ENCODE measurements at places on chromosomes 2 and 18.

DNA sequence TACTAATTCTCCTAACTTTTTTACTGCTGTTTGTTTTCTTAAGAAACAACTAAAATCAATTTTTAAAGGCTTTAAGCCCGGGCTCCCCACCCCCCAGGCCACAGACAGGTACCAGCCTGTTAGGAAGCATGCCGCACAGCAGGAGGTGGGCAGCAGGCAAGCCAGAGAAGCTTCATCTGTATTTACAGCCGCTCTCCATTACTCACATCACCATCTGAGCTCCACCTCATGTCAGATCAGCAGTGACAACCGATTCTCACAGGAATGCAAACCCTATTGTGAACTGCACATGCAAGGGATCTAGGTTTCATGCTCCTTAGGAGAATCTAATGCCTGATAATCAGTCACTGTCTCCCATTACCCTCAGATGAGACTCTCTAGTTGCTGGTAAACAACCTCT is 517.0 kb downstream of the NRXN1 start:
- no peak for DNase-seq

GRCh38 chr18:76860411-76860810 is 38.1 kb downstream of the ZNF236 start:
- DNase-seq: no peak

DNA sequence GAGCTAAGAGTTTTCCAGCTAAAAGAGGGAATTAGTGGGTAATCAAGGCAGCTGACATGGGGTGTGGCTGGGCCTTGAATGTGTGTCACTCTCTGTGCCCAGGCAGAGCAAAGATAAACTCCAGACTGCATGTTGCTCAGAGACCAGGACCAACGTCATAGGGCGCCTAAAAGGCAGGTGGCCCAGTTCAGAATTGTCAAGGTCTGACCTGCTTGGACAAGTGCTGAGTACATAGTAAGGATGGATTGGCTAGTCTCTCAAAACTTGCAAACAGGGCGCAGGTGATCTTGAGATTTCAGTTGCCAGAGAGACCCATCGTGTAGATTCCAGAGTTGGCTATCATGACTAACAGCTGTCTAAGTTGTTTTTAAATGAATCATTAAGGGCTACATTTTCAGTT is 19.0 kb downstream of the CLUL1 start:
- no peak for DNase-seq

DNA sequence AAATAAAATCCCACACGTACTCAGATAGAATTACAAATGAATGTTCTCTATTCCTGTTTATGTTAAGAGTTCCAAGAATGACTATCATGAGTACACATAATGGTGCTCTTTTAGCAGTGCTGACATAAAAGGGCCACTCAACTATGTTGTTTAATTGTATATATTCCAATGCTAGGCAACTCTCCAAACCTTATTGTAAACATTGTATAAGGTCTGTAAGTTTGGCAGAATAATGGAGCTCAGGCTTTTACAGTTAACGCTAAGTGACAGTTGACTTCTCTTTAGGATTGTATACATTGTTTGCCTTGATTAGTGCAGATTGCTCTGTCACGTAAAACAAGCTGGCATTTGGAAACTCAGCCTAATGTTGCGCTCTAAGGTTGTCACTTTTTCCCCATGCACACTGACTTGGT is 20.8 kb downstream of the RBMS1 start:
- DNase-seq: no peak

GRCh38 chr2:49940626-49941025 is 786.3 kb upstream of the FSHR start:
- DNase-seq: no peak

GRCh38 chr2:16135196-16135912 is 195.0 kb downstream of the MYCN start:
- DNase-seq: no peak

DNA sequence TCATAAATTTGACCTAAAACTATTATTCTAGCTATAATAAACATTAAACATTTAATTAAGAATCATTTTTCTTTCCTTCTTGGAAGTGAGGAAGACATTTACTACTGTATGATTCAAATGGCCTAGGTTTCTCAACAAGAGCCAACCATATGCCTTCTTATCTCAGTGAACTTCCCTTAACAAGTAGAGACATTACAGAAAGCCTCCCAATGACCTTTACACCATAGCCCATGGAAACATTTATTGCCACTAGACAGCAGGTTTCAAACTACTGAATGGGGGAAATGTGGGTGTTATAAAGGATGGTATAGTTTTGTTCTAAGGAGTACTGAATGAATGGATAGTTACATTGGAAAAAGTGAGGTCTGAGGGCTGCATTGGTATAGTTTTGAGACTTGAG is 349.4 kb upstream of the SPRED2 start:
- DNase-seq: no peak

- no peak for DNase-seq
Measured at GRCh38 chr2:53559302-53559966, 208.2 kb upstream of the CHAC2 start.

DNA sequence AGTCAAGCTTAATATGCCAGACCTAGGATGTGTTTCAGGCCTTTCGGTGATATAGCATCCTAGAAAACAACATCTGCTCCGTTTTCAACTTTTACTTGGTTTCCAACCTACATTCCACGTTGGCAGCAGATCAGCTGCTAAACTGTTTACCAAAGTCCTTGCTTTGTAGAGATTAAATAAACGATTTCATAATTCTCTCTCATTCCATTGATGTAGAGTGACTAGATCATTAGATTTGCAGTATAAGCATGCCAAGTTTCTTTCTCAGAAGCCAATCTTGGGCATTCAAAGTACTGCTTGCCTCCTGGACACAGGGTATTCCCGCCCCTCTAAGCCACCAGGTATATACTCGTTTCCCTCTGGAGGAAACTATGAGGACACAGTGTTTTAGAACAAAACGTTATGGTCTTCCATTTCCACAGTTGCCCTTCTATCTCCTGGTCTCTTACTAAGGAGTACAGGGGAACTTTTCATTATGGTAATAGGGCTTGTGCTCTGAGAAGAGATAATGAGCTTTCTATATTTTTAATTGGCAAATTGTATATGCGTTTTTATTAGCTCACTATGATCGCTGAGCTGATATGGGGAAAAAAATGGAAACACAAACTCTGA is 10.5 kb upstream of the INSIG2 start:
- DNase-seq: no peak

DNA sequence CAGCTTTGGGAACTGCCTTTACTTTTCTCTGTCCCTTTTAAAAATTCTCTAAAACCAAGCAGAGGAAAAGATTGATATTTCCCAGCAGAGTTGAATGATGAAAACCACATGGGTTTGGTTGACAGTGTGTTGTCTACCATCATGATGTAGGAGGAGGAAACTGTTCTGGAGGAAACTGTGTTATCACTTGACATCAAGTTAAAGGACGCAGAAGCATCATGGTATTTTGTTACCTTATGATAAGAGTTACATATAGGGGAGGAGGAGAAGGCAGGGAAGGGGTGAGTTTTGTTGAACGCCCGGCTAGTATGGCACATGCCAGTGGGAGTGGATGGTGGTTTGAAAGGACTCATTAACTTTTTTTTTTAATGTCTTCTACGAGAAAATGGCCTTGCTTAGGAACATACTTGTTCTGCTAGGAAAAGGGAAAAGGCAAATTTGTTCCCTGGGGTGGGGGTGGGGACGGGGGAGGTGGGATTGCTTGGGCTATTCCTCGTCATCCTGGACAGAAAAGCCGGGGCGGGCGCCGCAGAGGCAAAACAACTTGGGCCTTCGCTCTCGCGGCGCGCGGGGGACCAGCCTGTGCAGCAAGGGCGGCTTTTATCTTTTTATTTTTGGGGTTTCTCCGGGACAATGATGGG is 766 bp downstream of the TMEM17 start:
- DNase-seq: no peak

- no peak for DNase-seq
Measured at GRCh38 chr18:75474332-75474731, 46.8 kb upstream of the SMIM21 start.

DNA sequence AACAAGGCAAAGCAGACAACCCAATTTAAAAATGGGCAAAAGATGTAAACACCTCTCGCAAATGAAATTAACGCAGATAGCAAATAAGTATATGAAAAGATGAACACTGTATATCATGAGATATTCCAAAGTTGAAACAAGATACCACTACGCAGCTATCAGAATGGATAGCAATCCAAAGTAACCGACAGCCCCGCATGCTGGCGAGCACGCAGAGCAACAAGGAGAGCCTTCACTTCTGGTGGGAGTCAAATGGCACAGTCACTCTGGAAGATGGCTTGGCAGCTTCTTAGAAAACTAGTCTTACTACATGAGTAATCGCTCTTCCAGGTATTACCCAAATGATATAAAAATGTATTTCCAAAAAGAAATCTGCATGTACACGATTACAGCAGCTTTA is 1.4 kb downstream of the NDUFA10 start:
- DNase-seq: no peak

DNA sequence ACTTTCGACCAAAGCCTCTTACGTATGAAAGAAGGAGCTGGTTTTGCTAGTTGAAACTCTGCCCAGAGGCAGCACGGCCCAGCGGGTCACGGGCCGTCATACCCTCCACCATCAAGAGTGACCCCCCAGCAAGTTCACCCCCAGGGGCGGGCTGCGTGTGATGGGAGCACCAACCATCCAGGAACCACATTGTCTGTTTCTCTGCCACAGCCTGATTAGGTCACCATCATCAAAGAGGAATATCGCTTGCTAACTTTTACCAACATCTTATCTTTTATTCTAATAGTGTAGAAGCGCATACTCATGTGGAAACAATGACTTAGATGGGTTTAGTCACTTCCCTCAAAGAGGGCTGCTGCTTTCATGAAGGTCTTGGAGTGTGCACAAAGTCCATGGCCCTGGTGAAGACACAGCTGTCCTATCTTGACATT is 116.6 kb upstream of the SMIM21 start:
- DNase-seq: no peak

GRCh38 chr2:824524-824923 is 126.1 kb upstream of the SNTG2 start:
- no peak for DNase-seq

GRCh38 chr2:1968988-1969700 is 224.8 kb upstream of the PXDN start:
- no peak for DNase-seq

DNA sequence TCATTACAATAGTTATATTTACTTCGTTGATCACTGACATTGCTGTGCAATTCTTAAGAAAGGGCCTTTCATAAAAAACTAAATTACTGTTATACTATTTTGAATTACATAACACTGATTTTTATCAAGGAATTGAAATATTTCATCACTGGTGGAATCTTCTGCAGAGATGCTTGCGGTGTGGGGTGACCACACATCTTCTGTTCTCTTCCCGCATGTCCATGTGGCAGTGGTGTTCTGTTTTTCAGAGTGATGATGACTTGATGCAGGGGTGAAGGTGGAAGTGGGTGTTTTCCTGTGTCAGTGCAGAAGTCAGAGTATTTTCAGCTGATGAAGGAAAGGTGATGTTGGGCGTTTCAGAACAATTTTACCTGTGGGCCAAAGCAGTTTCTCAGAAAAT is 7.0 kb downstream of the CNDP2 start:
- no peak for DNase-seq

GRCh38 chr2:18980104-18980785 is 378.2 kb downstream of the OSR1 start:
- DNase-seq: no peak

GRCh38 chr2:223431479-223431878 is 170.7 kb downstream of the SCG2 start:
- DNase-seq: no peak

- DNase-seq: peak; percentile 80
Measured at GRCh38 chr2:65129286-65129825, 550 bp downstream of the RAB1A start.

GRCh38 chr2:212066546-212066945 is 472.1 kb downstream of the ERBB4 start:
- no peak for DNase-seq

DNA sequence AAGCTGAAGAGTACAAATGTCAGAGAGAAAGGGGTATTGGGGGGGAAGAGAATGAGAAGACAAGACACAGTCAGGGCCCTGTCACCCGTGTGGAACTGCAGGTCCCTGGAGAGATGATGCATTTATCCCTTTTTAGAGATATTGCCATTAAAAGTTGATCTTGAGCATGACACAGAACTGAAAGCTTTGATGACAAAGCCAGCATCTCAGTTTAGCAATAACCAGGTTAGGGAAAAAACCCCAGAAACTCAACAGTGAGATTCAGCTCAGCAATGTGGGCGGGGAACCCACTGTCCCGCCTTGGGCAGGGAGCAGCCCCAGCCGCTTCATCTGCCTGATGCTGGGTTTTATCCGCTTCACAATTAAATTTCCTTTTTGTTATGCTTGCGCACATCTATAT is 181.1 kb downstream of the NEDD4L start:
- no peak for DNase-seq

DNA sequence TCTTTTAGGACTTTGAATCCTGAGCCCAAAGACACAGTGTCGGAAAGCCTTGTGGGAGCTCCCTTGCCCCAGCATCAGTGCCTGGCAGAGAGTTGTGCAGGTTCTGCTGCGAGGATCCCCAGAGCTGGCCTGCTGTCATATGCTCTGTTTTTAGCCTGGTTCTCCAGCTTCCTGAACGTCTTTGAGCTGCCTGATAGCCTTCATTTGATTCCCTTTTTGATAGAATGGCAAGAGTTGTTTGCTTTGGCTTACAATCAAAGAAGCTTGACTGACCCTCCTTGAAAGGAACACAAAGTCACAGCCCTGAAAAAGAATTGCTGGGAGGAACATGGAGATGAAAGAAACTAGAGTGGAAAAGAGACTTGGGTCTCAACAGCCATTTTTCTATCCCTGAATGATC is 95.4 kb downstream of the C1QL2 start:
- no peak for DNase-seq

DNA sequence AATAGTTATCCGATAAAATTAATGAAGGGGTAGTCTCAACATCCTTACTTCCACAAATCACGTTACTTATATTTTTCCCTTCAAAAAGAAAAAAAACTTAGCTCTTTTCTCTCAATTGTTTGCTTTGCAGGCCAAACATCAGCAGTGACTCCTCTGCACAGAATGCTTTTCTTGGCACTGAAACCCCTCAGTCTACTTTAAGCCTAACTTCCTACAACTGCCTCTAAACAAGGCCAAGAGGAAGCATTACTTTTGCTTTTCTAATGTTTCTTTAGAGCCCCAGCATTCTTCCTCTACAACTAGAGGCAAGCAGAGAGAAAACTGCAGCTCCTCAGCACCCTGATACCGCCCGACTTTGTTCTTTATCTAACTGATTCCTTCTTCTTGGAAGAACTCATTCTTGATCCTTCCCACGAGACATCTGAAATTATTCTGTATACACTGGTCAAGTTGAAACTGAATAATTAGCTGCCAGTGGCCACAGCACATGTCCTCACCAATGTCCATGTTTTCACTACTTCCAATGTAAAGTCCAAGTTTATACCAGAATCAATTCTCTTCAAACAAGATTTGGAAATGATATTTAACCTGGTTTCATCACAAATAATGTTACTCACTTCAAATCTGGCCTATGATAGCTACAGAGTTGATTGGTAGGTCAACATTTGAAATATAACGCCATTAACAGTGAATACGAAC is 55.3 kb downstream of the DTNB start:
- DNase-seq: no peak

DNA sequence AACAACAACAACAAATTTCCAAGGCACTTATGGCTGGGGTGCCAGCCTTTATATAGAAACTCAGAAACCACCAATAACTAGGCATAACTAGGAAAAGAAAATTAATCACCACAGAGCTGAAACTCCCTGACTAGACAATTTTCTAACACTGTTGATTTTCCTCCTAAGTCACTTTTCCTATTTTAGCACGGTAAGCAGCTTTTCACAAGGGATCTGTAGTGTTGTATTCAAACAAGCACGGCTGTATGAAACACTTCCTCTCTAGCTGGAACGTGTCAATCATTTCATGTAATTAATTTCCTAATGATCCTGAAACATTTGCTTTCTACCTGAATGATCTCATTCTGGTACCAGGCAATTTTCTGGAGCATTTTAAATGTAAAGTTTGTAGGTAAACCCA is 645.0 kb downstream of the IRS1 start:
- no peak for DNase-seq

Data from left hindlimb (tissue), 1 donor.